ENCODE measurements at places on chromosomes 6 and 20.

DNA sequence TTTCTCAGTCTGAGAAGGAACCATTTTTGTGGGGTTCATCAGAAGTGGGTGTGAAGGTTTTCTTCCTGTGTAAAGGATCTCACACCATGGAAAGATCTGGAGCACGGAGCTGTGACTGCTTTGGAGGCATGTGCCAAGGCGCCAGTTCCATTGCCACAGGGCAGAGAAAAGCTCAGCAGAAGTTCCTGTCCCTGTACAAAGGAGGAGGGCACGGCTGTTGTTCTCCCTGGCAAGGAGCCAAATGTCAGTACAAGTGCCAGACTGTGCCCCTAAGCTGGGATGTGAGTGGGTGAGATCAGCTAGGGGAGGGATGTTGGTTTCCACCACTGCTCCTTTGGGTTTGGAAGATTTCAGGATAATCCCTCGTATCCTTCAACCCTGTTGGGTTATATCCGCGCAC lies 117.3 kb downstream of the CRYBG1 start:
- DNase-seq, result no peak

DNA sequence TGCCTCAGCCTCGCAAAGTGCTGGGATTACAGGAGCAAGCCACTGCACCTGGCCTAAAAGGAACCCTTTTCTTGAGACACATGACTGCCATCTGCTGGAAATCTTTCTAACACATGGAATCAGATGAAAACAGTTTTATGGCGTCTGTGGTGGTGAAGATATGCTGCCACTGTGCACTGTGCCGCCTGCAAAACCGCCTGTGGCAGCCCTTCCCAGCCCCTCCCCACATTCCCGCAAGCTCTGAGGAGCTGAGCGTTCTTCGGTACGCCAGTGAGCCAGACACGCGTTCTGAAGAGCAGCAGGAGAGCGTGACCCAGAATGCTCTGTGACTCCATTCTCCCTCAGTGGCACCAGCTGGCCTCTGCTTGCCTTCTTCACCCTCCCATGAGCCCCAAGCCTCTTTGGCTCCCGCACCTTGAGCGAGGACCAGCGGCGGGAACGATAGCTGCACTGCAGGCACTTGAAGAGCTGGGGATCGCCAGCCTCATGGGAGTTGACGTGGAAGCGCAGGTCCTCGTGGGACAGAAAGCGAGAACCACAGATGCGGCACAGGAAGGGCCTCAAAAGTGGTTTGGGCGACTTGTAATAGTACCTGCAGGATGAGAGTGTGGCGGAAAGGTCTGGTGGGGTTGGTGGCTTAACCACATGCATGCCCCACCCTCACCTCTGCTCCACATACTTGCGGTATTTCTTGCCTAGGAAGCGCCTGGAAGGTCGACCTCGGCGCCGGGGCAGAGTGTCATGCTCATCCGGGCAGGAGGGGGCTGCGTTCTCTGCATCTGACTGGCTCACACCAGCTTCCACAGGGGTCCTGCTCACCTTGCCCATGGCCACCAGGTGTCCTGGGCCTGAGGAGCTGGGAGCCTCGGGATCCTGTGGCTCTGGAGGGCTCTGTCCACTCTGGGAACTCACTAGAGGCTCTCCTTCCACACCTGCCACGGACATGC lies 8.7 kb downstream of the ZNF335 start:
- DNase-seq, result no peak

DNA sequence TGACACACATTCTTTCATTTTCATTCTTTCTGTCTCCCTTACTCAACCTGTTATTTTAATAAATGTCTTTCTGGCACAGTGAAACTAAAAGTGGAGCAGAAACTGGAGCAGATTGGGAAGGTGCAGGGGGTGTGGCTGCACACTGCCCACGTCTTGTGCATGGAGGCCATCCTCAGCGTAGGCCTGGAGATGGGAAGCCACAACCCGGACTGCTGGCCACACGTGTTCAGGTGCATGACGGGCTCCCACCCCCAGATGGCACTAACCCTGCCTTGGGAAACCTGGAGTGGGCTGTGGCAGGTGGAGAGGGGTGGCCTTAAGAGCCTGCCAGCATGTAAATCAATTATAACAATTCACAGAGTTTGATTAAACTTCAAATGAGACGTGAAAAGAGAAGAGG lies 71.4 kb upstream of the PBOV1 start:
- DNase-seq, result no peak

- no peak for DNase-seq
These were observed 34.7 kb downstream of the TAF4 start for GRCh38 chr20:62030834-62031434.

DNA sequence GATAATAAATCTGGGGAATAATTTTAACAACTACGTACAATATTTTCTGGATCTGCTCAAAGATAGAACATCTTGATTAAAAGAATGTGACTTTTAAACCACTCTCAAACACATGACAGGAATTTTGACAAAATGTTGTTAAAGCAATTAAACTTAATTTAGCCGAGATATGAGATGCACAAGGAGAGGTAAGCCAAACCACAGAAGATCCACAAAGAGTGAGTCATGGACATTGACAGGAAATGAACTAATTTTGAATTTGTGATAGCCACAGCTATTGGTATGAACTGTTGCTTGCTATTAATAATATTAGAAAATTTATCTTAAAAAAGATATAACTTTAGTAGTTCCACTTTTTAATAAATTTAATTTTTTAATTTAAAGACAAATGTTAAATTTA lies 27.8 kb upstream of the VGLL2 start:
- DNase-seq, result no peak

- DNase-seq, result no peak
These were observed 112.9 kb upstream of the LRFN2 start for GRCh38 chr6:40700006-40700580.

GRCh38 chr6:165443462-165443861 lies 134.1 kb upstream of the C6orf118 start:
- no peak for DNase-seq

GRCh38 chr6:125829433-125829832 lies 38.7 kb downstream of the NCOA7 start:
- DNase-seq, result no peak

DNA sequence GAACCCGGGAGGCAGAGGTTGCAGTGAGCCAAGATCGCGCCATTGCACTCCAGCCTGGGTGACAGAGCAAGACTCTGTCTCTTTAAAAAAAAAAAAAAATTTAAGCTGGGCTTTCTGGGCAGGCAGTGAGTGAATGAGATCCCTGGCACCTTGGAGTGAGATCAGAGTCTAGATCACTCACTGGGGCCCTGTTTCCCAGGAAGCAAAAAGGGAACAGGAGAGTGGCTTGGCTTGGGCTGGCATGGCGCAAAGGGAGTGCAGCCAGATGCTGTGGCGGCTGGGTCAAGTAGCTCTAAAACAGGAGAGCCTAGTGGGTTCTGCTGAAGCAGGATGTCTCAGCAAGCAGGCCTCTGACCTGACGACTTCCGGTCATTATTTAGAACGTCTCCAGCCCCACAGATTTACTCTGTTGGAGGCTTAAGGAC lies 10.4 kb downstream of the PLCG1 start:
- no peak for DNase-seq

GRCh38 chr6:167579806-167580618 lies 246.7 kb upstream of the AFDN start:
- DNase-seq, result no peak

GRCh38 chr20:17690144-17690543 lies 8.1 kb upstream of the RRBP1 start:
- no peak for DNase-seq

GRCh38 chr6:9986273-9986672 lies 428.6 kb downstream of the TFAP2A start:
- no peak for DNase-seq

DNA sequence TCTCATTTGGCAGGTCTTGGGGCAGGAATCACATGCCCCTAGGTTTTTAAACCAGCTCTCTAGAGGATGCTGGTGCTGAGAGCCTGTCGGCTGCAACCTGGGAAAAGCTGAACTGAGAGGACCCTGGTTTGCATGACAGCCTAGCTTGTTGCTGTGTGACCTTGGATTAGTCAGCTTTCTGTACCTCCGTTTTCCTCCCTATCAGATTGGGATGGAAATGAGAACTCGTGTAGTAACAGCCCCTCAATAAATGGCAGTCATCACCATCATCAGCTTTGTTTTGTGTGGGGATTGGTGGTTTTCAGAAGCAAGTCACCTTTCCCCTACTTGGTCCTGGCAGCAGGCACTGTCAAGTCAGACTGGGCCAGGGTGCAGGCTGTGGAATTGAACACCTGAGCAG lies 75.2 kb upstream of the MYL9 start:
- DNase-seq, result no peak

DNA sequence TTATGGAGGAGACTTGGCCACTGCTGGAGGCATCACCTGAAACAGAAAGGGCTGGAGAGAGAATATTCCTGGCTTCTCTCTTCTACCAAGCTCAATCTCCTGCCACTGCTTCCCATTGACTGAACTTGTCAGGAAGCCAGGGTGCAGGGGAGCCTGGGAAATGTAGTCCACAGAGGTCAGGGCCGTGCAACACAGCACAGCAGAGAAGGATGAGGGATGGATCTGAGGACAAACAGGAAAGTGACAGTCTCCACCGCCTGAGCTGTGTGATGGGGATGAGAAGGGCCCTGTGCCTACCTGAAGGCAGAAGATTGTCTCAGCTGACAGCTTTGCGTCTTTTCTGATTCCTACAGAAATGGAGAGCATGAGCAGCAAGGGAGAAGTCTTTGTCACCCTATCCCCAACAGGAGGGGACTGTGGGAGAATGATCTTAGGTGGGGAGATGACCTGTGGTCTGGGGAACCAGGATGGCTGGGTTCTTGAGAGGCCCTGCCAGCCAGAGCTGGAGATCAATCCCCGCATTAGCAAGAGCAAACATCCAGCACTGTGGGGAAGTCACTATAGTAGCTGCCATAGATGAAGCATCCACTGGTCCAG lies 114.2 kb downstream of the SNX5 start:
- no peak for DNase-seq

DNA sequence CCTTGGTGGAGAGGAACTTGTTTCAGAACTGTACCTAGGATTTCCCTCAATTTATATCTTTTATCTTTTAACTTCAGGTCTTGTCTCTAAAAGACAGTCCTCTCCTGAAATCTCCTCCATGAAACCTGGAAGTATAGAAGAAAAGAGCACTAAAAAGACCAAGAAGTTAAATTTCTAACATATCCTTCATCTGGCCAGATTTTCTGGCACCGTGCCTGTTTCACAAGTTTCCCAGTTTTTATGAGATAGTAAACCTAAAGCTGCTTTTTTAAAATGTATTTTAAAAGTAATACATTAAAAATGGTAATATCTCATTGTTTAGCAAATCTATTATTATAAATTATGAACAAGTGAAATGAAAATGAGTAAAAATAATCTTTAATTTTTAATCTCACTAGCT lies 348.3 kb upstream of the RSPO3 start:
- no peak for DNase-seq

DNA sequence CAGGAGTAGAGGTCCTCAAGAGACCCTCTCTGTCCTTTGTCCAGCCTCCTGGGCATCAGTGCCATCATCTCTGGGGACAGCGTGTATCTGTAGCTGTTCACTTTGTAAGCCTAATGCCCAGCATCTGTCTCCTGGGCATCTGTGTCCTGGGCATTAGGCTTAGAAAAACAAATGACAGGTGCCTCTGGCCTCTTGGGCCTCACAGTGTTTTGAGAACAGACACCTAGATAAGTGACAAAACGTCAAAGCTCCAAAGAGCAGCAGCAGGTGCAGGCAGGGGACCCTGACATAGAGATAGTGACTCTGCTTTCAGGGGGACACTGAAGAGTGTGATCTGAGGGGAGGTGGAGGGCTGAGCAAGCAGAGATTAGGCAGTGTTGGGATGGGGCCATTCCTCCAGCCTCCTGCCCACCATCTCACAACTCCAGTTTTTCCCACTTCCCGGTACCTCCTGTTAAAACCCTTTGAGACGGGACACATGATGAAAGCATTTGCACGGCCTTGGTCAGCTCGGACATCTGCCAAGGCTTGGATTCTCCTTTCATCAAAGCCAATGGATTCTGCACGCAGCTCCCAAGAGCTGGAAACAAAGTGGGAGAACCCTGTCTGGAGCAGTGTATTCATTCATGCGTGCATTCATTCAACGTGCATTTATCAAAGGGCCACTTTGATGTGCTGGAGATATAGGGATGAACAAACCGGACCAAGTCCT lies 55.5 kb upstream of the CD93 start:
- DNase-seq, result no peak

- no peak for DNase-seq
These were observed 382.7 kb downstream of the THBS2 start for GRCh38 chr6:168870982-168871381.

GRCh38 chr20:37933786-37934633 lies 31.1 kb downstream of the VSTM2L start:
- no peak for DNase-seq

DNA sequence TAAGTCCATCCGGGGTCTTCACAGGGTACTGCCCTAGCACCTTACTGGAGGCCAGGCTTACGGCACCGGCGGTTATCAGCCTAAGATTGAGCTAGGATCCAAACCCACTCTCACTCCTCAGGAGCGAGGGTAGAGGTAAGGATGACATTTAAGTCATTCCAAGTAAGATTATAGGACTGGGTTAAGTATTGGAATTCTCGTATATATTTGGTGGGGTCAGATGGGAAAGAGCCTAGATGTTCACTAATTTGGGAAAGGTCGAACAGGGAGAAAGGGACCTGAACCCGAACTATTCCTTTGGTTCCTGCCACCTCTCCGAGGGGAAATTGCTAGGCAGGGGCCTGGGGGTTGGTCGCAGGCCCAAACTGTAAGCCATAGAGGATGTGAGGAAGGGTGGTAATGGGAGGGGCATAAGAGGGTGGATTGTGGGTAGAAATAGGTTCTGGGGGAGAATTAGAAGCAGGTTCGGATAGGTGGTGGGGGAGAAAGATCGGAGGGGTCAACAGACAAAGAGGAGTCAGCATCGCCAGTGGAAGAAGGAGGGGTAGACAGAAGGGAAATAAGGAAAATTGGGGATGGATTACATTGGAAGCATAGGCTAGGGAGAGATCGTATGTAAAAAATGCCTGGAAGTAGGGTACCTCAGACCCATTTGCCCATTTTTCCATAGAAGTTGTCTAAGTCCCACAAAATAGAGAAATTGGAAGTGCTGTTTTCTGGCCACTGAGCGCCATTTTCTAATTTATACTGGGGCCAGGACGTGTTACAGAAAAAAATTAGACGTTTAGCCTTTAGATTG lies 747.1 kb upstream of the ADGRB3 start:
- no peak for DNase-seq

- no peak for DNase-seq
These were observed 88.6 kb downstream of the RNF217 start for GRCh38 chr6:125050663-125051318.

DNA sequence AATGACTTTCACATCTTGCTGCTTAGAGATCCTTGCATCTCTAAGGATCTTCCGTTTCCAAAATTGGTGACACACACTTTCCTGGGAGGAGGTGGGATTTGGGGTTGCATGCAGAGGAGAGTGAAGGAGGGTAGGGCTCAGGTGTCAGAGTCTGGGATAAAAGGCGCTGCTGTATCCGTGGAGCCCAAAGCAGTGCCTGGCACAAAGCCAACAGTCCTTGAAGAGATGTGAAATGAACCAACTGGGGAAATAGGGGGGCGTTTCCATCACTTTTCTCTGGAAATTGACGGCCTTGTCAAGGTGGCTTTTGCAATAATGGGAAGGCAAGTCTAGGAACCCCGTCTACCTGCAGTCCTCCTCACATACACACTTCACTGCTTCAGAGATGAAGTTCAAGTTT lies 59.5 kb upstream of the NELFCD start:
- DNase-seq, result no peak

GRCh38 chr6:26604026-26604425 lies 7.3 kb downstream of the ABT1 start:
- DNase-seq, result no peak
